ENCODE measurements at places on chromosomes 1 and 21.

GRCh38 chr1:65049941-65050713 lies 83.8 kb upstream of the JAK1 start:
- peaks cover 7% of the 10 kb centered on the region for H3K36me3 ChIP-seq
- no peak for DNase-seq
- no peaks in the 10 kb centered on the region for H3K27me3 ChIP-seq
- H3K4me3 ChIP-seq: no peak overlapping the region

GRCh38 chr1:29756085-29756484 lies 519.8 kb downstream of the PTPRU start:
- H3K27ac ChIP-seq: no peak overlapping the region
- DNase-seq: peak; percentile 1
- peaks cover 15% of the 10 kb centered on the region for H3K27me3 ChIP-seq
- H3K4me1 ChIP-seq: no peaks in the 10 kb centered on the region

GRCh38 chr1:165536016-165536415 lies 7.8 kb upstream of the LRRC52 start:
- peaks cover 9% of the 10 kb centered on the region for H3K27me3 ChIP-seq
- H3K27ac ChIP-seq: no peak overlapping the region
- no peaks in the 10 kb centered on the region for H3K4me1 ChIP-seq
- no peaks in the 10 kb centered on the region for H3K36me3 ChIP-seq

DNA sequence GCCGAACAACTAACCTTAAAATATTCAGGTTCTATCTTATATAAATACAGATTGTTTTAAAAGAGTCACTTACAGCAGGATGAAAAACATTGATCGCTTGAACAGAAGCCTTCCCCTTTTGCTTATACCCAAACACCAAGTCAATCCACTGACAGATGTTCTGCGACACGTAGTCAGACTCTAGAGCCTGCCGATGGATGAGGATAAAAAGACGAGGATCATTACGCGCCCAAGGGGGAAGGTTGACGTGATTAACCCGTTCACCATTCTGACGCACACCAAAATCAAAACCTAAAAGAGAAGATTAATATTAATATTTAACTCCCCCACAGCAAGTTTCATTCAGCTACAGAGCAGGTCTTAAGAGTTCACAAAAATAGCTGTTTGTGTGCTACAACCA lies 59.4 kb upstream of the GNG4 start:
- no peak overlapping the region for H3K27ac ChIP-seq
- DNase-seq: no peak
- peaks cover 42% of the 10 kb centered on the region for H3K36me3 ChIP-seq
- H3K27me3 ChIP-seq: no peaks in the 10 kb centered on the region
- H3K4me1 ChIP-seq: no peaks in the 10 kb centered on the region

DNA sequence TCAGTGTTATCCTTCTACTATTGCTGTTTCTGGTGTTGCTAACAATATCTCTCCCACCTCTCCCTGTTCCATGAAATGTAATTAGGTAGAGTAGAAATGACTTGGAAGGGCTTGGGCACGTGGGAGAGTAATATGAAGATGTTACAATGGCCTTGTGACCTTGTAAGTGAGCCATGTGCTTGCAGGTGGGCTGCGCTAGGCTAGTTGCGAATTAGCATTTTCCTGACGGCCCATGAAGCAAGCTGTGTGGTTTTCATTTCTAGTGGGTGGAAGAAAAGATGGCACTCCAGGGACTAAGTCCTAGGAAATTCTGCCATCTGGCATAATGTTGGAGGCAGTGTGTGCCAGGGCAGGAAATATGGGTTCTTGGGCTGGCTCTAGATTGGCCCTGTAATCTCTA lies 7.8 kb upstream of the DDX20 start:
- no peaks in the 10 kb centered on the region for H3K36me3 ChIP-seq
- H3K27ac ChIP-seq: no peak overlapping the region
- DNase-seq: no peak
- peaks cover 6% of the 10 kb centered on the region for H3K4me1 ChIP-seq
- H3K27me3 ChIP-seq: no peaks in the 10 kb centered on the region

GRCh38 chr21:32957545-32957944 lies 68.2 kb upstream of the OLIG2 start:
- H3K4me1 ChIP-seq: no peaks in the 10 kb centered on the region
- H3K27me3 ChIP-seq: peaks cover 15% of the 10 kb centered on the region
- H3K36me3 ChIP-seq: peaks cover 1% of the 10 kb centered on the region
- H3K27ac ChIP-seq: no peak overlapping the region

- peaks cover 59% of the 10 kb centered on the region for H3K4me1 ChIP-seq
- H3K27ac ChIP-seq: peak overlapping the region; percentile 40
- H3K4me3 ChIP-seq: peak overlapping the region; percentile 66
Observed at GRCh38 chr1:12177999-12178441, 11.2 kb downstream of the TNFRSF1B start.

GRCh38 chr1:48236716-48237470 lies 14.4 kb downstream of the SLC5A9 start:
- no peaks in the 10 kb centered on the region for H3K36me3 ChIP-seq
- no peak for DNase-seq
- H3K4me1 ChIP-seq: peaks cover 10% of the 10 kb centered on the region
- no peak overlapping the region for H3K27ac ChIP-seq

DNA sequence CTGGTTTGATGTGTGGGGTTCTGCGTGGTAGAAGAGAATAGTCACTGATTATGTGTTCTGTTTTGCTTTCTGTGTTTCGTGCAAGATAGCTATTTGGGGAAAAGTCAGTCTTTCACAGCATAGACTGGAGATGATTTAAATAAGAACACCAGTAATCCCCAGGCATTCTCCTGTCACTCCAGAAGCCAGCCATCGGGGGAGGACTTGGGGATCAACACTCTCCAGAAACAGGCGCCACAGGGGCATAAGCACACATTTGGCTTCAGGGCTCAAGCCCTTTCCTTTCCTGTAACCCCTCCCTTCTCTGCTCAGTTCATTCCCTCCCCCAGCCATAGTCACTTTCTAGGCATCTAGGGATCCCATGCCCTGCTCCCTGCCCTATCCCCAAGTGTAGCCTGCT lies 97.3 kb upstream of the BEND5 start:
- no peak for DNase-seq
- peaks cover 3% of the 10 kb centered on the region for H3K4me1 ChIP-seq
- no peaks in the 10 kb centered on the region for H3K36me3 ChIP-seq
- H3K27ac ChIP-seq: no peak overlapping the region

- H3K4me1 ChIP-seq: peaks cover 14% of the 10 kb centered on the region
- no peak overlapping the region for H3K4me3 ChIP-seq
- DNase-seq: no peak
- H3K27ac ChIP-seq: no peak overlapping the region
- no peaks in the 10 kb centered on the region for H3K36me3 ChIP-seq
Observed at GRCh38 chr1:157103268-157103667, 3.7 kb upstream of the ETV3L start.

DNA sequence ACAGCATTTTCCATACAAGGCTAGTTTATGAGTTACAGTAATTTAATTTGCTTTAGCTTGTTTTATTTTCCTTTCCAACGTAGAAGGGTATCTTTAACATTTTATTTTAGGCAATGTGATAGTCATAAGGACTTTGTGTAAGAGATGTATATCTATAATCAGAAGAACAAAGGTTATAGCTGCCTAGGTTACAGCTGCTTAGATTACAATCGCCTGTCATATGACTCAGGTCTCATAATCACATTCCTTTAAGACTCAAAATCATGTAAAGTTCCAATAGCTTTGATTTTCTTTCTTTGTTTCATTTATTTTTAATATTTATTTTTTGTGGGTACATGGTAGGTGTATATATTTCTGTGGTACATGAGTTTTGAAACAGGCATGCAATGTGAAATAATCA lies 37.8 kb upstream of the COP1 start:
- no peak overlapping the region for H3K27ac ChIP-seq
- DNase-seq: no peak
- no peaks in the 10 kb centered on the region for H3K4me1 ChIP-seq
- H3K36me3 ChIP-seq: no peaks in the 10 kb centered on the region
- H3K27me3 ChIP-seq: peaks cover 3% of the 10 kb centered on the region
- no peak overlapping the region for H3K4me3 ChIP-seq

GRCh38 chr1:39613250-39613649 lies 26.2 kb downstream of the HEYL start:
- DNase-seq: no peak
- no peak overlapping the region for H3K4me3 ChIP-seq
- H3K27ac ChIP-seq: no peak overlapping the region
- no peaks in the 10 kb centered on the region for H3K36me3 ChIP-seq
- H3K4me1 ChIP-seq: peaks cover 4% of the 10 kb centered on the region

DNA sequence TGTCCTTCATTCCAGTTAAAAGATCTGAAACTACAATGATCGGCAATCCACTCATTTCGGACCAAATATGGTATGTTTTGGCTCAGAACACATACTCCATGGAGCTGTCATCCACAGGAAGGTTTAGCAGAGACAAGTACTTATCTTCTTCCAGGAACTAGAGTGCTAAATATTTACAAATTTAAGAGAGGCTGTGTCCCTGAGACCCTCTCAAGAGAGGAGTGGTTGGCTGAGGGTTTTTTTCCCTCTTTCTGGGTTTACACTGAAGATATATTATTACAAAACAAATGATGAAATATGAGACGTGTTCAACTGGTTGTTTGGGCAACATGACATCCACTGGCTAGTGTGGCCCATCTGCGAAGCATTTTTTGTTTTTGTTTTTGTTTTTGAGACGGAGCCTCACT lies 25.9 kb upstream of the NID1 start:
- H3K4me3 ChIP-seq: no peak overlapping the region
- peaks cover 14% of the 10 kb centered on the region for H3K27me3 ChIP-seq
- no peak overlapping the region for H3K27ac ChIP-seq

DNA sequence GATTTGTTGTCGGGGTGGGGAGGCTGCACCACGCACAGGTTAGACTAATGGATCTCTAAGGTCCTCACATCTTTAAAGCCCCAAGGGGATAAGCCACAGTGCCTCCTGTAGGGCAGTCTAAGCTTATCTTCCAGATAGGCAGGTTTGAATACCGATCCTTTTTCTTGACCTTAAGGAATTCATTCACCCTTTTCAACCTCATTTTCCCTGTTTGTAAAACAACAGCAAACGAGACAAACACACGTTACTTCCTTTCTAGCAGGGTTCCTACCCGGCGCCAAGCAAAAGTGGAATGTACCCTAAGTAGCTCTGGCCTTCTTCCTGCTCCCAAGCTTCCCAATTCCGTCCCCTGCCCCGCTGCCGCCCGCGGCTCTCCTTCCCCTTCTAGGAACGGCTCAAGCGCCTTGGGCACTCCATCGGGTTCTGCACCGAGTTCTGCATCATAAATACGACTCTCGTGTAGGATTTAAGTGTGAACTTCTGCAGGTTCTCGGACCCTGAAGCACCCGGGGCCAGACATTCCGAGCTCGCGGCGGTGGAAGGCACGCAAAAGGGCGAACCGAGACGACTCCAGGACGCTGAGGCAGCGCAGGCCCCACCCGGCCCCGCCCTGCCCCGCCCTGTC lies 548 bp upstream of the CDC20 start:
- no peaks in the 10 kb centered on the region for H3K27me3 ChIP-seq
- peak overlapping the region; percentile 5 for H3K27ac ChIP-seq
- H3K4me3 ChIP-seq: peak overlapping the region; percentile 79
- peaks cover 8% of the 10 kb centered on the region for H3K4me1 ChIP-seq

GRCh38 chr1:181028196-181028595 lies 5.5 kb upstream of the STX6 start:
- no peak overlapping the region for H3K27ac ChIP-seq
- H3K4me3 ChIP-seq: no peak overlapping the region
- peaks cover 7% of the 10 kb centered on the region for H3K4me1 ChIP-seq

GRCh38 chr1:1614954-1615255 lies 395 bp upstream of the MIB2 start:
- H3K36me3 ChIP-seq: peaks cover 1% of the 10 kb centered on the region
- peak overlapping the region; percentile 99 for H3K4me3 ChIP-seq
- no peak for DNase-seq
- no peaks in the 10 kb centered on the region for H3K27me3 ChIP-seq
- H3K4me1 ChIP-seq: peaks cover 11% of the 10 kb centered on the region

- H3K36me3 ChIP-seq: no peaks in the 10 kb centered on the region
- no peak overlapping the region for H3K27ac ChIP-seq
- no peaks in the 10 kb centered on the region for H3K4me1 ChIP-seq
- H3K4me3 ChIP-seq: no peak overlapping the region
Observed at GRCh38 chr1:55868026-55868425, 652.9 kb upstream of the USP24 start.

DNA sequence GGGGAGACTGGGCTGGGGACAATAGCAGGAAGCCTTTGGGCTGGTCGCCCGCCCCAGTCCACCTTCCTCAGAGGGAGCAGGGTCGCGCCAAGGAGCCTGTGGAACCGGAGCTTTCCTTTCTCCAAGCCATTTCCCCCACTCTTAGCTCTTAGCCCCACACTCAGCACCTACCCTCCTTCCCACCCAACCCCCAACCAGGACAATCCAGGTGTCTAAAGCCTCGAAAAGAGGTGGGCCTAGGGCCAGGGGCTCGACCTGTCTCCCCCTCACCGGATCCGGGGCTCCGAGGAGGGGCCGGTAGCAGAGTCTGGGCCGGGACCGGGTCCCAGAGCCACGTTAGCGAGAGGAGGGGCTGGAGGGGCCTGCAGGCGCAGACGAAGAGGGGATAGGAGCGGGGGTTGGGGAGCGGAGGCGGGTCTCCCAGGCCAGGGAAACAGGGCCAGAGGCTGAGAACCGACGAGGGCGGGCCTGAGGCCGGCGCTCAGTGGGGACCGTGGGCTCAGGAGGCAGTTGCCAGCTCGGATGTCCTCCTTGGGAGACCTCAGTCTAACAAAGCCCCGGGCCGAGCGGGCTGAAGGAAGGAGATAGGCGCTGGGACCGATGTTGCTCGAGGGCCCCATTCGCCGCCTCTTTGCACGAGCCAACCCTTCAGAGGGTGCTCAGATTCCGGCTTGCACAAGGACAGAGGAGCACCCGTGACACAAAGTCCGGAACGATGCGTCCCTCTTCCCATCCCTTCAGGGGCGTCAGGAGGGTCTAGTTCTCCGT lies 943 bp downstream of the SEMA6C start:
- no peak for DNase-seq
- H3K27ac ChIP-seq: no peak overlapping the region
- H3K4me1 ChIP-seq: peaks cover 18% of the 10 kb centered on the region
- H3K36me3 ChIP-seq: no peaks in the 10 kb centered on the region
- H3K4me3 ChIP-seq: peak overlapping the region; percentile 89
- peaks cover 5% of the 10 kb centered on the region for H3K27me3 ChIP-seq

DNA sequence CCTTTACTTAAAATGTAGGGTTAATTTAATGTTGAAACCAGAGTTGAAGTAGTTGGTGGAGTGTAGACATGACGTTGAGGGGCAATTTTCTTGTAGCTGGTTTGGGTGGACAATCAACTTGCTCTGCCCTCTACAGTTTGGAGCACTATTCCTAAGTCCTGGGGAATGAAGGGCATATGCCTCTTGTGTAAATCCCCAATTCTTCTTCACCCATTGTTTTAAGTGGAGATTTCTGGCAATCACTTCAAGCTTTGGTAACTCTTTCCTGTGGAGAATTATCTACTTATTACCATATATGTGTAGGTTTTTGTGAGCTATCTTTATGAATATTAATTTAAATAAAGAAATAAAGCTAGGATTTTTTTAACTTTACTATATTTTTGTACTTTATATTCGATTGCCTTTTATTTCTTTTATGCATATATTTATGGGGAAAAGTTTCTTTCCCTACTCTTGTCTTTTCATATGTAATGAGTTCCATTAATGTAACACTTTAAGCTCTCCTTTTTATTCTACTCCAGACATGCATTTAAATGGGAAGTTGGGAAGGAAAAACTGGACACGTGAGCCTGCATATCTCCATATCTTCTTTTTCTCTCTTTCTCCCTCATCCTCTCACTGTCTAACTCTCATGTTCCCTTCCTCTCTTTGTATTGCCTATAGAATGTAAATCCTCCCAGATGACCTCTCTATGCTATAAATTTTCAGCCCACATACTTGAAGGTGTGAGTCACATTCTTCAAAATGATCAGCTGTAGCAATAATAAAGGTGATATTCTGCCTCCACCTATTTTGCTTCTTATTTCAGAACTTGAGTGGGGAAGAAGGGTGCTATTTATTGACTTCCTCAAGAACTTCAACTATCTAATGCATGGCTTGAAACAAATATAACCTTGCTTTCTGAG lies 276.7 kb downstream of the PTPRC start:
- H3K36me3 ChIP-seq: no peaks in the 10 kb centered on the region
- H3K4me3 ChIP-seq: no peak overlapping the region
- no peak overlapping the region for H3K27ac ChIP-seq
- peaks cover 15% of the 10 kb centered on the region for H3K4me1 ChIP-seq

Measured in memory B cell (primary cell).